Activated effector memory CD4-positive, alpha-beta T cell treated with anti-CD3 and anti-CD28 coated beads, Interleukin-2, amount 50 U/mL, for 16 hours (primary cell): ENCODE measurements at places on chromosomes 13 and 19.

GRCh38 chr13:28129911-28130693, 8.2 kb upstream of the PAN3 start:
- no peak for DNase-seq

GRCh38 chr13:73767747-73768315, 366.4 kb downstream of the KLF12 start:
- DNase-seq, result peak; percentile 75

- no peak for DNase-seq
Observed at GRCh38 chr13:51397262-51397941, 55.4 kb downstream of the INTS6 start.

DNA sequence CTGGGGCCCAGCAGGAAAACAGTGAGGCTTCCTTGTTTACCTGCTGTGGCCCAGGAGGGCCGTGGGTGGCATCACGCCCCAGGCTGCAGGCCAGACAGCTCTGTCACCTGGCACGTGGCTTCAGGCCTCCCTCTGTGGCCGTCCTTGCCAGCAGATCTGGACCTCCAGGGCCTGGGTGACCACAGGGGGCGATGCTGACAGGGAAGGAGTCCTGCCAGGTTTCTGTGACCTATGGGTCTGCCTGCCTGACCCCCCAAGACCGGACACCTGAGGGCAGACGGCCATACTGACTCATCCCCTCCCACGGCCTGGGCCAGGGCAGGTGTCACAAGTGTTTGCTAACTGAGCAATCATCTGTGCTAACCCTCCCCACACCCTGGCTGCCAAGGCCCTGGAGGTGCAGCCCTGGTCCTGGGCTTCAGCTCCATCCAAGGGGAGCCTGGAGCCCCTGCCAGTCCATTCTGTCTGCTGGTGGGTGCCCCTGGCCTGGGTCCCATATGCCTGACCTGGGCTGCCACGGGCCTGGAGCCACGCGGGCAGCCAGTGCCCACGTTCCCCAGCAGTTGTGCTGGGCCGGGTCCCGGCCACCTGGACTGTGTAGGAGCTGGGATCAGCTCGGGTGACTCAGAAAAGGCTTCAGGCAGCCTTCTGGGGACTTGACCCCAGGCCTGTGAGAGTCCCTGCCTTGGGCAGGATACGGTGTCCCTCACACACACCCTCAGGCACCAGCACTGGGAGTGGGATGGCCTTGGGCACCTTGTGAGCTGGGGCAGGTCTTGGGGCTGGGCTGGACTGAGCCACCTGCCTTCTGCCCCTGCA, 3.7 kb downstream of the CDC34 start:
- DNase-seq, result no peak

DNA sequence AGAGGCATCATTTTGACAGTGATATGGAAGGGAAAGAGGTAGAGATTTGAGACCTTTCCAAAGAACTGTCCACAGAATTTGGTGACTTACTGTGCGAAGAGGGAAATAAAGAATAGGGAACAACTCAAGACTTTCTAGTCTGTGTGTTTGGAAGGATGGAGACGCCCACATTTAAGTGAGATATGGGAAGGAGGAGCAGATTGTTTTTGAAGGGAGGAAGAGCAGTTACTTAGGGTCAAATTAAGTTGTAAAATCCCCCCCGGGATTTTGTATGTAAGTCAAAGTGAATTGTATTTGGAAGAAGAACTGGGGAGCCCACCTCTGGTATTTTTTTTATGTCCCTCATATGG, 1.2 kb downstream of the USPL1 start:
- no peak for DNase-seq

DNA sequence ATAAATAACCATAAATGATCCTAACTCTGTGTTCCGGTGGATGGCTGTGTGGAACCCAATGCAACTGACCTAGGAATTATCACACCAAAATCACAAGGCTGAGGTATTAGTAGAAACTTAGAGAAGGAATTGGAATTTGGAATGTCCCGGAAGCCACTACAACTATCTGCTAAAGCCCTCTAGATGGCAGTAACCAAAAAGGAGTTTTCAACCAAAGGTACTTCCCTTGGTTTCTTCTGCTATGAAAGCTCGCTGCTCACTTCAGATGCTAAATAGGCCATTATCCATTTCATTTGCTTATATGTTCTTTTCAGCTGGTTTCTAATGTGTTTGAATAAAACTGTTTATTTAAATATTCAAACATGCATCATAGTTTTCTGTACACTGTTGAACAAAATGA, 1589.1 kb upstream of the SPRY2 start:
- no peak for DNase-seq

GRCh38 chr13:106520251-106521054, 15.0 kb downstream of the EFNB2 start:
- DNase-seq, result no peak

- peak; percentile 33 for DNase-seq
Observed at GRCh38 chr13:112742583-112742982, 52.7 kb downstream of the ATP11A start.
